ENCODE measurements at places on chromosomes 16 and 17. TPM values are rescaled to one million over a fixed set of nuclear protein-coding genes. Genes with fewer than 3 reads are reported as not detected.

DNA sequence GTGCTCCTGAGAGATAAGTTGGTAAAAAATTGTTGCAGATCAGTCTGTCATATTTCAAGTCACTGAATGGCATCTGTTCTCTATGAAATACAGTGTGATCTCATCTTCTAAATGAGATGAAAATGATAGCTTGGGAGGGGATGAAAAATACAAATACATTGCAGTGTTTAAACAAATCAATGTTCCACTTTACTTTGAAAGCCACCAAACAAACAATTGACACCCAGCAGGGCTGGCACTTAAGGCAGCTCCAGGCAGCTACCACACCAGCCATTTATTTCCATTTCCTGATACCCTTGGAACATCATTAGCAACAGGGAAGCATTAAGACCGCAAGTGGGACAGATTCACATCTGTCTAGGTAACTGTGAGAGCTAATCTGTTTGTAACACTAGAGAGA is 827.6 kb upstream of the KIF2B start:
- DNase-seq = no peak

DNA sequence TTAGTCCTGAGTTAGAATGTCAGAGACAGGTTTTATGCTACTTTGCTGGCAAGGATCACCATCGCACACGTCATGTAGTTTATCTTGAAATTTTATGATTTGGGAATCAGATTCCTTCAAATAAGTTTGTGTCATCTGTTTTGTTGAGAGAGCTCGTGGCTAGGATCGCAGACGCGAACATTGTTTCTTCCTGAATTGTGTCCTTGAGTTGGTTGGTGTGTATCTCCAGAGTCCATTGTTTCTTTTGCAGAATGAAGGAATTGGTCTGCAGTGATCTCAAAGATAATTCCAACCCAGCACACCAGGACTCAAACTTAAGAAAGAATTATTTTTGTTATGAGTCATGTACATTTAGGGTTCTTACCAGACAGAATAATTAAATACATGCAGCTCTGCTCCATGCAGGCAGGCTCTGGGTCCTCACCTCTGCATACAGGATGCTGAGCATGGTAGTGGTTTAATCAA is 51.6 kb downstream of the PRKCA start:
- no peak for DNase-seq

Gene TRIM16
- 12.2 TPM for total RNA-seq

Gene TM4SF5
- not detected for total RNA-seq
